Activated T-cell treated with anti-CD3 and anti-CD28 coated beads, Interleukin-2, amount 50 U/mL, for 24 hours (primary cell): ENCODE measurements at places on chromosomes 16 and 17.

- H3K4me1 ChIP-seq = peaks cover 6% of the 10 kb centered on the region
- H3K4me3 ChIP-seq = no peak overlapping the region
- no peak overlapping the region for H3K27ac ChIP-seq
- H3K27me3 ChIP-seq = peaks cover 22% of the 10 kb centered on the region
- H3K36me3 ChIP-seq = no peaks in the 10 kb centered on the region
These were observed 5.3 kb upstream of the RPRML start for GRCh38 chr17:46984341-46984740.

- no peaks in the 10 kb centered on the region for H3K27me3 ChIP-seq
- H3K4me3 ChIP-seq = peak overlapping the region; percentile 87
- peaks cover 53% of the 10 kb centered on the region for H3K36me3 ChIP-seq
- peak; percentile 80 for DNase-seq
These were observed 13.0 kb downstream of the SARM1 start for GRCh38 chr17:28384281-28385036.

GRCh38 chr16:15785386-15786059 is 71.3 kb downstream of the MYH11 start:
- no peaks in the 10 kb centered on the region for H3K27me3 ChIP-seq
- H3K27ac ChIP-seq = no peak overlapping the region
- no peaks in the 10 kb centered on the region for H3K4me1 ChIP-seq
- DNase-seq = no peak
- no peak overlapping the region for H3K4me3 ChIP-seq

DNA sequence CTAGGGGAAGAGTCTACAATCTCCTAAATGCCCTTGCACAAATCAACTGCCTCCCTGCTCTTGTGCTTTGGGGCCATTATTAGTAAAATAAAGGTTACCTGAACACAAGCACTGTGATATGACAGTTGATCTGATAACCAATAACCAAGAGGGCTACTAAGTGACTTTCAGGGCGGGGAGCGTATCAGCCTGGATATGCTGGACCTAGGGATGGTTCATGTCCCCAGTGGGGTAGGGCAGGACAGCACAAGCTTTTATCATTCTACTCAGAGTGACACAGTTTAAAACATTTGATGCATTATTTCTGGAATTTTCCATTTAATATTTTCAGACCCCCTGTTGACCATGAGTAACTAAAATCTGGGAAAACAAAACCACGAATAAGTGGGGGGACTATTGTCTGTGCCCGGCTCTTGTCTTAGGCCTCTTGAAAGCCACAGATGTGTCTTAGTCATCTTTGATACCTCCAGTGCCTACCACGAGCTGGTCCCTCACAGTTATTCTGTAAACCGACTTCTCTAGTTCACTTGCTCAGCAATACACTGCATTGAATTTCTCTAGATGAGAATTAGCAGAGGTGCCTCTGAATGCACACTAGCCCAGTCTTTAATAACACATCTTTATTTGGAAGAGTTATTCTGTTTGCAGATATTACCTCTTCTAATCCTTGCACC is 94.6 kb upstream of the DHX40 start:
- H3K27ac ChIP-seq = no peak overlapping the region
- no peaks in the 10 kb centered on the region for H3K36me3 ChIP-seq
- no peak overlapping the region for H3K4me3 ChIP-seq
- H3K27me3 ChIP-seq = no peaks in the 10 kb centered on the region
- H3K4me1 ChIP-seq = peaks cover 18% of the 10 kb centered on the region

- no peak overlapping the region for H3K27ac ChIP-seq
- no peak overlapping the region for H3K4me3 ChIP-seq
- peaks cover 5% of the 10 kb centered on the region for H3K4me1 ChIP-seq
- DNase-seq = no peak
- no peaks in the 10 kb centered on the region for H3K36me3 ChIP-seq
- peaks cover 69% of the 10 kb centered on the region for H3K27me3 ChIP-seq
These were observed 23.8 kb downstream of the ENGASE start for GRCh38 chr17:79098282-79098867.

DNA sequence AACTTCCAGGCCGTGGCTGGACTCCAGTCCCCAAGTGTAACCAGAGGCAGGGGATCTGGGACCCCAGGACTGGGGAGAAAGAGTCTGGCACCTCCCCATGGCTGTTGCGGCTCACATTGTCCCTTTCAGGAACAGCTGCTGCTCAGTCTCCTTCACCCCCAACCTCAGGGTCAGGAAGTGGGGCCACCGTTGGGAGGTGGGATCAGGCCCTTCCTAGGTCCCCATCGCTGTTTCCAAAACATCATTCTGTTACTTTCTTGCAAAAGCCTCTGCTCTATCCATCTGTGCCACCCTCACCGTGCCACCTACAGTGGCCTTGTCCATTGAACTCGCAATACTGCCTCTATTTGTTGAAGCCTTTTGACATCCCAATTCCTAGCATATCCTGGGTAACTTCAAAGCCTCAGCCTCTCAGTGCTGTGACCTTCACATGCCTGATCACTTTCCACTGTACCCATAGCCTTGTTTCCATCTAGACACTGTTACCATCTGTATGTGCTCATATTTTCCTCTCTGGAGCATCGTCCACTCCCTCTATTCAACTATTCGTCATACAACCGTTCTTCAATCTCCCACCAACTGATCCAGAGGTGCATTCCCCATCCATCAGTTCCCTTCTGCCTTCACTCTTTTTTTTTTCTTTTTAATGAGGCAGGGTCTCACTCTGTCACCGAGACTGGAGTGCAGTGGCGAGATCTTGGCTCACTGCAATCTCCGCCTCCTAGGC is 15.0 kb upstream of the SRCIN1 start:
- no peak overlapping the region for H3K4me3 ChIP-seq
- H3K36me3 ChIP-seq = no peaks in the 10 kb centered on the region
- peaks cover 5% of the 10 kb centered on the region for H3K4me1 ChIP-seq
- DNase-seq = no peak

DNA sequence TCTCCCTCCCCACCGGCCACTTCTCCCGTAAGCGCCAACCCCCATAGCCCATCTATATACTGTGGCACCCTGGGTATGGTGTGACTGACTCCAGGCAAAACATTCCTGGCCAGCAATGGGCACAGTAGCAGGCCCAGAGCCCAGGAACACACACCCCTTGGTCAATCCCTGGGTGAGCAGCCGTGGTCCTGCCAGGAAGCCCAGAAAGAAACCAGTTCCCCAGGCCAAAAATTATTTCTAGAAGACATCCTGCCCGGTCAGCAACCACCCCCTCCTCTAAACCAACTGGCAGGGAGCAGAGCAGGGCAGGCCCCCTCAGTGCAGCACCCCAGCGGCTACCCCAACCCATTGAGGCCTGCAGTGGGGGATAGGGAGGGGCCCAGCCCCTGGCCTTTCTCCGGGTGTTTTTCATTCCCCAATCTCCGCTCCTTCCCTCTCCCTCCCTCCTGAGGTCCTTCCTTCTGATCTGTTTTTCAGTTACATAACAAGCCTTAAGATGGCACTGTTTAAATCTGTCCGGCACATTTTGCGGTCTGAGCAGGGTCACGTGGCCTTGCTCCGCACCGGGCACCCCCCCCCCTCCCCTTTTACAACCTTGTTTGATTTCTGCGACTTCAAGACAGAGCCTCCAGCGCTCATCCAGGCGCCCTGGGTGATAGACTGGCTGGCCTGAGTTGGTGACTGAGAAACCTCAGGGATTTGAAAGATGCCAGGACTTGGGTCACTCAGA is 2.0 kb downstream of the NPTX1 start:
- H3K36me3 ChIP-seq = peaks cover 6% of the 10 kb centered on the region
- H3K27ac ChIP-seq = peak overlapping the region; percentile 5
- H3K27me3 ChIP-seq = peaks cover 53% of the 10 kb centered on the region
- DNase-seq = no peak
- peaks cover 17% of the 10 kb centered on the region for H3K4me1 ChIP-seq
- H3K4me3 ChIP-seq = peak overlapping the region; percentile 70

GRCh38 chr17:37791447-37792399 is 46.9 kb upstream of the HNF1B start:
- H3K27ac ChIP-seq = no peak overlapping the region
- no peaks in the 10 kb centered on the region for H3K36me3 ChIP-seq
- no peak for DNase-seq
- H3K4me3 ChIP-seq = no peak overlapping the region

- no peak for DNase-seq
- H3K27me3 ChIP-seq = peaks cover 8% of the 10 kb centered on the region
- no peak overlapping the region for H3K27ac ChIP-seq
- H3K4me1 ChIP-seq = peaks cover 17% of the 10 kb centered on the region
- no peak overlapping the region for H3K4me3 ChIP-seq
These were observed 3.8 kb downstream of the RASL10B start for GRCh38 chr17:35735036-35735805.

GRCh38 chr17:2124391-2124790 is 69.5 kb downstream of the HIC1 start:
- peaks cover 37% of the 10 kb centered on the region for H3K36me3 ChIP-seq
- DNase-seq = no peak
- H3K4me3 ChIP-seq = no peak overlapping the region
- no peaks in the 10 kb centered on the region for H3K27me3 ChIP-seq
- H3K27ac ChIP-seq = peak overlapping the region; percentile 48
- peaks cover 23% of the 10 kb centered on the region for H3K4me1 ChIP-seq

GRCh38 chr17:13735861-13736260 is 134.1 kb upstream of the HS3ST3A1 start:
- H3K4me3 ChIP-seq = no peak overlapping the region
- no peaks in the 10 kb centered on the region for H3K27me3 ChIP-seq
- no peak for DNase-seq
- H3K4me1 ChIP-seq = no peaks in the 10 kb centered on the region

- H3K4me1 ChIP-seq = no peaks in the 10 kb centered on the region
- no peak overlapping the region for H3K27ac ChIP-seq
- DNase-seq = no peak
- H3K27me3 ChIP-seq = peaks cover 11% of the 10 kb centered on the region
- H3K36me3 ChIP-seq = no peaks in the 10 kb centered on the region
These were observed 357.3 kb upstream of the XYLT1 start for GRCh38 chr16:17828012-17828411.

DNA sequence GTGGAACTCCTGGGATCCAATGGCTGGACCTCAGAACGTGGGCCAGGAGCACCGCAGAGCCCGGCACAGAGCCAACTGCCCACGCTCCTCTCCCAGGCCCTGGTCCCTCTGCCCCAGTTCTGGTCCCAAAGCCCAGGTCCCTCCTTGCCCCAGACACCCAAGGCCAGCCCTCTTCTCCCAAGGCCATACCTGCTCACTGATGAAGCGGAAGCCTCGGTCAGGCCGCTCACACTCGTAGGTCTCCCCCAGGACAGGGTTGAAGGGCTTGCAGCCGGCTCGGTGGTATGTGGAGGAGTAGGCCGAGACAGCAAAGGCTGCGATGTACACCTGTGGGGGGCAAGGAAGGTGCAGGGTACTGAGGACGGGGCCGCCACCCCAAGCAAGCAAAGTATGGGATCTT is 8.5 kb downstream of the OSBPL7 start:
- H3K4me1 ChIP-seq = peaks cover 18% of the 10 kb centered on the region
- DNase-seq = no peak
- H3K36me3 ChIP-seq = peaks cover 90% of the 10 kb centered on the region
- H3K27me3 ChIP-seq = no peaks in the 10 kb centered on the region
- H3K4me3 ChIP-seq = no peak overlapping the region

- H3K4me3 ChIP-seq = no peak overlapping the region
- H3K27me3 ChIP-seq = no peaks in the 10 kb centered on the region
- no peak overlapping the region for H3K27ac ChIP-seq
- H3K4me1 ChIP-seq = no peaks in the 10 kb centered on the region
These were observed 106.3 kb downstream of the C16orf95 start for GRCh38 chr16:87210894-87211293.

- no peaks in the 10 kb centered on the region for H3K4me1 ChIP-seq
- no peak overlapping the region for H3K4me3 ChIP-seq
- no peaks in the 10 kb centered on the region for H3K27me3 ChIP-seq
- H3K36me3 ChIP-seq = peaks cover 67% of the 10 kb centered on the region
These were observed 7.9 kb upstream of the PAM16 start for GRCh38 chr16:4358831-4359561.

DNA sequence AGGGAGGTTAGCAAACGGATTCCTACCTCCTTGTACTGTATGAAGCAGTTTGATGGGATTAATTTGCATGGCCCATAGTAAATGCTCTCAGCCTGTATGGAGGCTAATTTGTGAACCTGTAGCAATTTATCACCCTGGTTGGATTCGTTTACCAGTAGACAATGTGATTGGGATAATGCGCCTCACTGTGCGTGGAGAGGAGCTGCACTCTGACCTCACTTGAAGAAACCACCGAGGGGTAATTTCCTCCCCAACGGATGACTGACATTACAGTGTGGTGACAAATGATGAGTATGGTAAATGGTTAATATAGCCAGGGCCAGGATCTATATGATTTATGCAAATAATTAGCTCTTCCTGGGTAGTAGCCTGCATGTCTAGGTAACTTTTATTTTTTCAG is 479.1 kb upstream of the RBFOX1 start:
- no peak for DNase-seq
- H3K4me1 ChIP-seq = no peaks in the 10 kb centered on the region
- no peak overlapping the region for H3K27ac ChIP-seq
- no peaks in the 10 kb centered on the region for H3K36me3 ChIP-seq
- no peaks in the 10 kb centered on the region for H3K27me3 ChIP-seq

DNA sequence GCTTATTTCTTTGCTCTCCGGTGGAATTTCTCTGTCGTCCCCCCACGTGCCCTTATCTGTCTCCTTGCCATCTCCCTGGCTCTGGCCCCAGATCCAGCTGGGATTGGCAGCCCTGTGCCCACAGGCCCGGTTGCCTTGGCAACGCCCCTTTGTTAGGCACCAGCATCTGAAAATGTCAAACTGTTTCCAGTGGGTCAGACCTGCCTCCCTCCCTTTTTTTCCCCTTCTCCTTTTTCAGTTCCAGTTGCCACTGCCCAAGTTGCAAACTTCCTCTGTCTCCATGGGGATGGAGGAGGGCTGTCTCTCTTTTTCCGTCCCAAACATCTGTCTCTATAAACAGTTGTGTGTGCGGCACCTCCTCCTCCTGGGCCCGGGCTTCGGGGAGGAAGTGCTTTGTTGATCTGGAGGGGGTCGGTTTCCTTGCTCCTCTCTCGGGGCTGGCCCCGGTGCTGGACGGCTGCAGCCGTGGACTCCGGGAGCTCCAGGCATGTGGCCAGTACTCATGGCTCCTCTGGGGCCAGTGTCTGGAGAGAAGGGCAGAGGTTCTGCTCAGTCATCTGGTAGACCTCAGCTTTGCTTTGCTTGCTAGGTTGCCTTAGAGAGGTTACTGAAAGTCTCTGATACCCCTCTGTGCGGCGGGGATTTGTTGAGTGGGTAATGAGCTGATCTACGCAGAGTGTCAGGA is 35.3 kb downstream of the SOCS3 start:
- H3K27ac ChIP-seq = peak overlapping the region; percentile 63
- DNase-seq = no peak
- H3K27me3 ChIP-seq = no peaks in the 10 kb centered on the region
- H3K4me3 ChIP-seq = no peak overlapping the region
- peaks cover 26% of the 10 kb centered on the region for H3K4me1 ChIP-seq

DNA sequence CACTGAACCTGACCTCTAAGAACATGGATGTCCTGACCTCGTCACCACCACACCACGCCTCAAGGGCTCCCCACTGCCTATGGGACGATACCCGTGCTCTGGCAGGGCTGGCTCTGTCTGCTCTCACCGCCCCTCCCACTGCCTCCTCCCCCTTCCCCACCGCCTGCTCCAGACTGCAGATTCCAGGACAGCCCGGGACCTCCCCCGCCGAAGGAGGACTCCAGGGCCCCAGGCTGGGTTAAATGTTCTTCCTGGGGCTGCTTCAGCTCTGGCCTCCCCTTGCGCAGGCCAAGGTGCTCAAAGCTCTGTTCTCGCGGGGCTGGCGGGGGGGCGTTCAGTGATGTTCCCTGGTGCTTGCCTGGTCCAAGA is 3.1 kb downstream of the NPW start:
- no peak overlapping the region for H3K27ac ChIP-seq
- H3K4me3 ChIP-seq = peak overlapping the region; percentile 68
- peaks cover 25% of the 10 kb centered on the region for H3K4me1 ChIP-seq
- H3K36me3 ChIP-seq = no peaks in the 10 kb centered on the region

GRCh38 chr16:67760956-67761230 is 41.8 kb upstream of the GFOD2 start:
- H3K27me3 ChIP-seq = no peaks in the 10 kb centered on the region
- H3K36me3 ChIP-seq = peaks cover 35% of the 10 kb centered on the region
- peak overlapping the region; percentile 35 for H3K27ac ChIP-seq
- no peak for DNase-seq
